ENCODE measurements at places on chromosomes 5 and 9. TPM values are rescaled to one million over a fixed set of nuclear protein-coding genes. Genes with fewer than 3 reads are reported as not detected.
A peak's percentile ranks its signal among the peaks of the same experiment; 100 is the strongest.

GABRA6 gene
- not detected for total RNA-seq

DIRAS2 gene
- 0.98 TPM for total RNA-seq

SPINK5 gene
- total RNA-seq = 0.91 TPM

LCN12 gene
- 42.9 TPM for total RNA-seq

FAT2 gene
- total RNA-seq = 0.13 TPM

LCN9 gene
- not detected for total RNA-seq

CDKN2A gene
- 4.1 TPM for total RNA-seq

ACOT12 gene
- not detected for total RNA-seq

IQGAP2 gene
- total RNA-seq = 23.2 TPM

LCN1 gene
- total RNA-seq = not detected

GRCh38 chr9:71819115-71819739 is 50.9 kb upstream of the CEMIP2 start:
- no peaks in the 10 kb centered on the region for H3K4me1 ChIP-seq
- no peak overlapping the region for H3K27ac ChIP-seq
- H3K36me3 ChIP-seq = no peaks in the 10 kb centered on the region
- no peaks in the 10 kb centered on the region for H3K27me3 ChIP-seq
- no peak overlapping the region for H3K4me3 ChIP-seq

GRCh38 chr5:17118631-17119030 is 98.8 kb upstream of the BASP1 start:
- H3K4me1 ChIP-seq = no peaks in the 10 kb centered on the region
- no peak overlapping the region for H3K4me3 ChIP-seq
- H3K27me3 ChIP-seq = no peaks in the 10 kb centered on the region
- no peaks in the 10 kb centered on the region for H3K36me3 ChIP-seq
- DNase-seq = peak; percentile 68
- no peak overlapping the region for H3K27ac ChIP-seq

DNA sequence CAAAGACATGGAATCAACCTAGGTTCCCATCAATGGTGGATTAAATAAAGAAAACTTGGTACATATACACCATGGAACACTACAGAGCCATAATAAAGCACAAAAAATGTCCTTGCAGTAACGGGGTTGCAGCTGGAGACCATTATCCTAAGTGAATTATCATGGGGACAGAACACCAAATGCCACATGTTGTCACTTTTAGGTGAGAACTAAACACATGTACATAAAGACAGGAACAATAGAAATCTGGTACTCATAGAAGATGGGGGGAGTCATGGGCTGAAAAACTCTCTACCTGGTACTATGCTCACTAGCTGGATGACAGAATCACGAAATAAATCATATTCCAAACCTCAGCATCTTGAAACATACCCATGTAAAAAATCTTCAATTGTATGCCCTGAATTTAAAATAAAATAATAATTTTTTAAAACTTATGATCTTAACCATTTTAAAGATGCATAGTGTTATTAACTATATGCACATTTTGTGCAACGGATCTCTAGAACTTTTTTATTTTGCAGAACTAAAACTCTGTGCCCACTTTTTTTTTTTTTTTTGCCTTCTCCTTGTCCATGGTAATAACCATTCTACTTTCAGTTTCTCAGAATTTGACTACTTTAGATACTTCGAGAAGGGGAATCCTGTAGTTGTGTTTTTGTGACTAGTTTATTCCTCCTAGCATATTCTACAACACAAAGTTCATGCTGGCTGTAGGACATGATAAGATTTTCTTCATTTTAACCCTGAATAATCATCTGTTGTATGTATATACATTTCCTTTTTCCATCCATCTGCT is 1081.6 kb upstream of the ACO1 start:
- no peaks in the 10 kb centered on the region for H3K36me3 ChIP-seq

- no peaks in the 10 kb centered on the region for H3K27me3 ChIP-seq
- H3K4me3 ChIP-seq = no peak overlapping the region
- no peaks in the 10 kb centered on the region for H3K36me3 ChIP-seq
Observed at GRCh38 chr9:103802068-103802467, 292.0 kb upstream of the SMC2 start.

DNA sequence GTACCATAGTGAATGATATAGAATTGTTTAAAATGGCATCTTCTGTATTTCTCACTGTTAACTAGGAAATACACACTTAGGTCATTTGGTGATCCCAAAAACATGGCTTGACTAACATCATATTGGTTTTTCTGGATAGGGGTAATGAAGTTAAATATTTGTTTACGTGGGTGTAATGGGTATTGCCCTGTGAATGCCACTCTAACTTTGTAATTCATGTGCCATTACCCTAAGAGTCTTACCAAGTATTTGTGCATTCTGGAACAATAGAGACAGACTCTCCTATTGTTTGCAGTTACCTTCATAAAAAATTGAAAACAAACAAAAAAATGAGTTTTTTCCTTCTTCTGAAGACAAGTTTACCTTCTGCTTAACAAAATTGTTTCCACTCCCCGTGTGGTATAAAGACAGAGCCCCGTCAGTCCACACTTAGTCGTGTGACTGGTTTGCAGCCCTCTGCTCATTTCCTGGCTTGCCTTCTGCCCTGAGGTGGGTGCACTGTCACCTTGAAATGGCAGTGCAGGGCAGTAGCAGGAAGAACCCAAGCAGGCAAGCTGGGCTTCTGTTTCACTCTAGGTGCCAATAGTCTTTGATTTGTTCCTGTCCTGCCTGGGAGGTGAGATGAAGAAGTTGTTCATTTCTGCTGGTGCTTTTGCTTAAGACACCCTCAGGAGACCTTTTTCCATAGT is 9.6 kb upstream of the CATSPER3 start:
- DNase-seq = no peak
- no peak overlapping the region for H3K4me3 ChIP-seq
- no peak overlapping the region for H3K27ac ChIP-seq
- H3K27me3 ChIP-seq = no peaks in the 10 kb centered on the region

- no peak overlapping the region for H3K27ac ChIP-seq
- peaks cover 2% of the 10 kb centered on the region for H3K36me3 ChIP-seq
- no peak for DNase-seq
- no peak overlapping the region for H3K4me3 ChIP-seq
- no peaks in the 10 kb centered on the region for H3K4me1 ChIP-seq
Observed at GRCh38 chr9:130230631-130231030, 34.9 kb upstream of the HMCN2 start.

GRCh38 chr5:159510282-159510681 is 180.0 kb upstream of the IL12B start:
- H3K36me3 ChIP-seq = no peaks in the 10 kb centered on the region
- peak; percentile 87 for DNase-seq
- H3K4me3 ChIP-seq = no peak overlapping the region
- no peaks in the 10 kb centered on the region for H3K27me3 ChIP-seq
- H3K4me1 ChIP-seq = no peaks in the 10 kb centered on the region
- H3K27ac ChIP-seq = no peak overlapping the region

GRCh38 chr5:7794311-7794710 is 56.6 kb downstream of the CFAP90 start:
- H3K36me3 ChIP-seq = no peaks in the 10 kb centered on the region
- H3K27me3 ChIP-seq = no peaks in the 10 kb centered on the region
- H3K4me3 ChIP-seq = no peak overlapping the region
- no peaks in the 10 kb centered on the region for H3K4me1 ChIP-seq

GRCh38 chr5:168327994-168328393 is 36.5 kb downstream of the WWC1 start:
- no peak for DNase-seq
- H3K4me3 ChIP-seq = no peak overlapping the region
- H3K27ac ChIP-seq = peak overlapping the region; percentile 93

GRCh38 chr5:73642344-73642743 is 16.3 kb downstream of the ARHGEF28 start:
- DNase-seq = no peak
- no peak overlapping the region for H3K4me3 ChIP-seq
- no peaks in the 10 kb centered on the region for H3K36me3 ChIP-seq

- H3K27ac ChIP-seq = no peak overlapping the region
- H3K4me3 ChIP-seq = no peak overlapping the region
- no peaks in the 10 kb centered on the region for H3K4me1 ChIP-seq
- peaks cover 19% of the 10 kb centered on the region for H3K36me3 ChIP-seq
Observed at GRCh38 chr5:177249761-177250537, 53.6 kb downstream of the RAB24 start.

- peaks cover 17% of the 10 kb centered on the region for H3K4me1 ChIP-seq
- no peaks in the 10 kb centered on the region for H3K36me3 ChIP-seq
- peak overlapping the region; percentile 86 for H3K27ac ChIP-seq
- peak overlapping the region; percentile 85 for H3K4me3 ChIP-seq
Observed at GRCh38 chr9:96417051-96417586, 1.1 kb downstream of the ZNF367 start.

- H3K4me1 ChIP-seq = no peaks in the 10 kb centered on the region
- H3K27ac ChIP-seq = no peak overlapping the region
- H3K36me3 ChIP-seq = no peaks in the 10 kb centered on the region
- H3K27me3 ChIP-seq = no peaks in the 10 kb centered on the region
- no peak for DNase-seq
Observed at GRCh38 chr5:173191561-173191960, 43.4 kb downstream of the NKX2-5 start.

GRCh38 chr9:111187376-111187775 is 142.6 kb downstream of the OR2K2 start:
- no peaks in the 10 kb centered on the region for H3K27me3 ChIP-seq
- H3K4me1 ChIP-seq = no peaks in the 10 kb centered on the region
- H3K36me3 ChIP-seq = no peaks in the 10 kb centered on the region
- no peak overlapping the region for H3K27ac ChIP-seq

- no peaks in the 10 kb centered on the region for H3K4me1 ChIP-seq
- DNase-seq = no peak
- H3K27me3 ChIP-seq = no peaks in the 10 kb centered on the region
- H3K4me3 ChIP-seq = no peak overlapping the region
- H3K27ac ChIP-seq = no peak overlapping the region
Observed at GRCh38 chr9:7137571-7137970, 379.8 kb downstream of the KDM4C start.

GRCh38 chr9:38284039-38284575 is 108.4 kb upstream of the ALDH1B1 start:
- H3K4me1 ChIP-seq = no peaks in the 10 kb centered on the region
- no peak overlapping the region for H3K27ac ChIP-seq
- H3K36me3 ChIP-seq = no peaks in the 10 kb centered on the region
- no peaks in the 10 kb centered on the region for H3K27me3 ChIP-seq

GRCh38 chr5:5739490-5739945 is 317.0 kb downstream of the ICE1 start:
- H3K4me1 ChIP-seq = no peaks in the 10 kb centered on the region
- DNase-seq = no peak
- no peaks in the 10 kb centered on the region for H3K36me3 ChIP-seq
- no peak overlapping the region for H3K4me3 ChIP-seq
- no peaks in the 10 kb centered on the region for H3K27me3 ChIP-seq

All from kidney (tissue), 22 donors.